ENCODE measurements at places on chromosomes 7 and 10. TPM values are rescaled to one million over a fixed set of nuclear protein-coding genes. Genes with fewer than 3 reads are reported as not detected.

Gene NUP205
- total RNA-seq, result 62.8 TPM

Gene GNAT3
- not detected for total RNA-seq

Gene ABLIM1
- total RNA-seq, result 51.4 TPM

Gene MMRN2
- total RNA-seq, result 4.1 TPM

Gene GPR37
- 39.1 TPM for total RNA-seq

Gene MLXIPL
- total RNA-seq, result not detected

Gene CCSER2
- 90.1 TPM for total RNA-seq

Gene ITPRID1
- 1.2 TPM for total RNA-seq

Gene LRRTM3
- 14.7 TPM for total RNA-seq

Gene HOXA3
- total RNA-seq, result not detected

Gene GNG11
- total RNA-seq, result 4.9 TPM

Gene TFR2
- total RNA-seq, result 2.9 TPM

Gene MINPP1
- 27.3 TPM for total RNA-seq

Gene PRF1
- not detected for total RNA-seq
